Sciatic nerve (tissue), 2 donors: ENCODE measurements at places on chromosomes 1 and 21.

DNA sequence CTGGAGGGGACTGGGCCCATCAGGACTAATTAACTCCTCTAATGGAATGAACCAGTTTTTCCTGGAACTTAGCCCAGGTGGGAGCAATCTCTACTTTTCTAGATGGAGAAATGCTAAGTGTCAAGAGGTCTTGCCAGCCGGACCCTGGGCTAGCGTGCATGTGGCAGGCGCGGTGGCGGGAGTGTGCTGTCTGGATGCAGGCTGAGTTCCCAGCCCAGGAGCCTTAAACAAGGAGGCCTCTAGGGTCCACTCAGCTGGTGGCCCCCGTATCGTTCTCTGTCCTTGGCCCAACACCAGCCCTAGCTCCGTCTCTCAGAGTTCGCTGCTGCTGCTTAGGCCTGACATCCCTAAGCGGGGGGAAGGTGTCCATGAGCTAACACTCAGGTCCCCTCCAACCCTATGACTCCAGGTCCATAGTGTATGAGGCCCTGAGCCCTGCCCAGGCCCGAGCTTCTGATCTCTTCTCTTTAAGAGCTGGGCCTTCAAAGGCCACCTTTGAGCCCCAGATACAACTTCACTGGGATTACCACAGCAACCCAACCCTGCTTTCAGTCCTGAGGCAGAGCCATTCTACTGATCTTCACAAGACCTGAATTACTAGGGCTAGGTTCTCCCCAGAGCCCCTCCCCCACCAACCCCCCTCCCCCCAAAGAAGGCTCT is 3.7 kb upstream of the KCNC4 start:
- no peak for DNase-seq

DNA sequence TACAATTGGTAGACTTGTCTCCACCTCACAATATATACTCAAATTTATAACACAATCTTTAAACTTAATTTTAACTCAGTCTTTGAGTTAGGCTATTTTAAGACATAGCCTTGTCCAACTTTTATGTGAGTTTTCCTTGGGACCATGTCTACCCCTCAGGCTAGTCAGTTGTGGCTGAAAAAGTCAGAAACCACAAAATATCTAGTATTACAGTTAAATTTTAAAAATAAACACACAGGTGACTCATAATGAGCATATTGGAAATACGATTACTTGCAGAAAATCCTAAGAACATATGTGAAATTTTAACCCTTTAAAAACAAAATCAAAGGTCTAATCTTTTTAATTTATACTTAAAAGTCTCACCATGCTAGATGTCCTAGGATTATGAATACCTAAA is 4.8 kb upstream of the ASB17 start:
- no peak for DNase-seq

- DNase-seq = no peak
Observed at GRCh38 chr1:154784924-154785531, 85.1 kb downstream of the KCNN3 start.

DNA sequence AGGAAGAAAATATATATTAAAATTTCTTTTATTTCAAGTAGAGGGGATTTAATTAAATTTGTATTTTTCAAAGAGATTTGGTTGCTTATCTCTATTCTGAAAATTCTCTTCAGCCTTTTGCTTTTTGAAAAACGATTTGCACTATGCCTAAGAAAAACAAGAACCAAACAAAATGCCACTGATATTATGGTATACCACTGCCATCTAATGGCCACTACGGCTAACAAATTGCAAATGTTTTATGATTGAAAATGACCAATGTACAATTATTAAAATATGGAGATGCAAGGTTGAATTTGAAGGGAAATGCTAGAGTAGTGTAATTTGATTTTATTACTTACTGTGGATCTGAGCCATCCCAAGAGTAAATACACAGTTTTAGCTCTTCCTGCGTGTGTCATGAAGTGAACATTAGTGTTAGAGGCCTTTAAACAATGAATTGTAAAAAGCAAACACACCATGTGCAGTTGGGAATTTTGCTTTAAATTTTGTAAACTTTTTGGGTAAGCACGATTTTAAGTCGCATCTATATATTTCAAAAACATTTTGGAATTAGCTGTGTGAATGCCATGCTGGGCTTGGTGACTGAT is 137.4 kb upstream of the USP25 start:
- DNase-seq = no peak

GRCh38 chr1:175307160-175307559 is 114.6 kb upstream of the KIAA0040 start:
- no peak for DNase-seq

- DNase-seq = no peak
Observed at GRCh38 chr1:15736892-15737261, 819 bp downstream of the SLC25A34 start.

- no peak for DNase-seq
Observed at GRCh38 chr1:44108241-44108640, 10.4 kb upstream of the KLF17 start.

DNA sequence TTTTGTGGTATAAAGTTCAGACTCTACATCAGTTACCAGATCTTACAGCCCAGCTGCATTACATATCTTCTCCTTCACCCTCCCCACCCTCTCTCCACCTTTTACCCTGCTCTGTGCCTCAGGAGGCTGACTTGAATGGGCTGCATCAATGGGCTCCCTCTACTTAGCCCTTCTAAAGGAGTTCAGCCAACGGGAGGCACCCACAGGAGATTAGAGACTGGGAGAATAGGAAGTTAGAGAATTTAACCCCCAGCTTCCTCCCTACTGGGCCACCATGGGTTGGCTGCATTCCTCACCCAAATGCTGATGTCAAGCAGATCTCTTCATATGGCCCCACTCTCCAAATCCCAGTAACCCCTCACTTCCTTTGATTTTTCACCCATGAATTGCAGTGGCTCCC is 17.1 kb upstream of the DUSP23 start:
- no peak for DNase-seq

GRCh38 chr1:223076362-223076761 is 66.7 kb downstream of the TLR5 start:
- DNase-seq = no peak

DNA sequence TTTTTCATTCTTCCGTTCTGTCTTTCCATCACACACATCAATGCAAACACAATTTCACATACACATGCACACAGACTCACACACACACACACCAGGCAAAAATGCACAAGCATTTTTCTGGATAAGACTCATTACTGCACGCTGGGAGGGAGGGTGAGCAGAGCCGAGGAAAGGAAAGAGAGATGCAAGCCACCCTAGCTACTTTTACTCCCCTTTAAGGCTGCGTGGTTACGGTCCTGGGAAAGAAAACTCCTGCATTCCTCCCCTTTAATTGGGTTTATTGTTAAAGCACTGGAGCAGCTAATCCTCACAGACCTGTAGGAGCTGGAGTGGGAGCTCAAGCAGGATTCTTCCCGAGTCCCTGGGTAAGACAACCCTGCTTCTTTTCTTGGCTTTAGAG is at the start of gene CAMK1G:
TSS of gene CAMK1G (plus strand) at position 307 of the 400 bp plus-strand sequence. CDS start 11,270 bp downstream, outside the sequence.
- no peak for DNase-seq

DNA sequence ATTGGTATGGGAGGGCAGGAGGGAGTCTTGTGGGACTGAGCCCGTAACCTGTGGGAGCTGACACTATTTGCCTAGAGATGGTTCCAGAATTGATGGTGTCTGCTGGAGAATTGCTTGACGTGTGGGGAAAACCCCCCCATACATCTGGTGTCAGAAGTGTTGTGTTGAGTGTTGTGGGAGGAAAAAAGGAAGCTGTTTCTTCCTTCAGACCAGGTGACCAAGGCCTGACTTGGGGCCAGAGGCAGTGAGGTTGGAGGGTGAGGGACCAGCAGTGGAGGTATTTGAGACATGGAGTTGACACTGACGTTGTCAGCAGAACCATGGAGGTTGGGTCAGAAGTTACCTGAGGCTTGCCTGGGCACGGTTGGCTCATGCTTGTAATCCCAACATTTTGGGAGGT is 8.3 kb downstream of the SHISAL2A start:
- DNase-seq = no peak

- no peak for DNase-seq
Observed at GRCh38 chr1:204797401-204797800, 73.3 kb upstream of the NFASC start.

- no peak for DNase-seq
Observed at GRCh38 chr1:100130552-100131077, 2.1 kb downstream of the SASS6 start.

DNA sequence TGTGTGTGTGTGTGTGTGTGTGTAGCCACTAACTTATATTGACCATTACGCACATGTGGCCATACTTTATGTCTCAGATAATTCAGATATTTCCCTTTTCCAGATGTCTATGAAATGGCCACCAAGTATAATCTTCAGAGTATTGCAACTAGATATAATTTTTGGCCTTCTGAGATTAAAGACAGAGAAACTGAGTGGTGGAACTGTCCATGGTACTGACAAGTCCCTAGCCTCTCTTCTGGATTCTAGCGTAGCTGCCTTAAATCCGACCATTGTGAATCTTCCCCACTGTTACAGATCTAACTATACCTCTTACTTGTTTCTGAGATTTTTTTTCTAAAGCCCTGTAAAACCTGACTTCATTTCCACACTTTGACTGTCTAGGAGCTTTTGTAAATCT is 100.0 kb upstream of the SERTAD4 start:
- DNase-seq = no peak

- peak; percentile 27 for DNase-seq
Observed at GRCh38 chr21:41600116-41600515, 92.2 kb upstream of the TMPRSS2 start.

GRCh38 chr1:1833456-1833855 is 55.2 kb upstream of the NADK start:
- no peak for DNase-seq

DNA sequence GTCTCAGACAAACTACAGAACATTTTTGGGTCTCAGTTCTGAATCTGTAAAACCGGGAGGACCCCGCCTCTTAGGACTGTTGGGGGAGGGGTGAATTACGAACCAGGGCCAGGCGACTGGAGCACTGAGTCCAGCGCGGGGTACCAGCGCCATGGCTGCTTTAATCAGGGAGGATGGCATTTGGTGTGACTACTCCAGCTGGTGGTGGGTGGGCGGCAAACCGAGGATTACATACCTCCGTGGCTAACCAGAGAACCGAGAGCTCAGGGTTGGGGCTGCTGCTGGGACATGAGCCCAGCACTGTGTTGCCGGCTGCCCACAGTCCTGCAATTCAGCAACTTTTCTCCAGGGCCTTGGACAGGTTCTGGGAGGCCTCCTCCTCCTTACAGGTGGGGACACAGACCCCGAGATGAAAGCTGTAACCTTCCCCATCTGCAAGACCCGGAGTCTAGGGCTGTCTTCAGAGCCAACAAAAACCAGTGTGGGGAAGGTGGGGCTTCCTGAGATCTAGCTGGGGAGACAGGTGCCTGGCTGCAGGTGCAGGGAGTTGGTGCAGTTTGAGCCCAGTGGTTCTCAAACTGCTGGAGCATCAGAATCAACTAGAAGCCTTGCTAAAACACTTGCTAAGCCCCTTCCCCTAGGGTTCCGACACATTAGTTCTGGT is 273.5 kb downstream of the FOXD2 start:
- peak; percentile 59 for DNase-seq

GRCh38 chr1:100400404-100400803 is 48.1 kb downstream of the CDC14A start:
- DNase-seq = no peak

DNA sequence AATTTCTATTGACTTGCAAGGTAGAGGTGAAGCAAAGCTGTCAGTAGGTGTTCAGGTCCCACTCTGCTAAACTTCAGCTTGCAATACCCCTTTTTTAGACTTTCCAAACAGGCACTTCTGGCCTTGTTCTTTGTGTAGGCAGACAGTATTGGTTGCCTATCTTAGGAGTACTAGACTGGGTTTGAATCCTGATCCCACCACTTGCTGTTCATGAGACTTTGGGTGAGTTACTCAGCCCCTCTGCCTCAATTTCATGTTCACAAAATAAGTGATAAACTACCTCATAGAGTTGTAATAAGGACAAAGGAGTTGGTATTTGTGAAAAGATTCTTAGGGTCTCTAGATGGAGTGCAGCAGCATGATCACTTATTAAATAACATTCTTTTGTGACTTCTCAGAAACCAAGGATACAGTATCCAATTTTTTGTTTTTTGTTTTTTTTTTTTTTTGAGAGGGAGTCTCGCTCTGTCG is 5.2 kb downstream of the RCC1 start:
- no peak for DNase-seq

DNA sequence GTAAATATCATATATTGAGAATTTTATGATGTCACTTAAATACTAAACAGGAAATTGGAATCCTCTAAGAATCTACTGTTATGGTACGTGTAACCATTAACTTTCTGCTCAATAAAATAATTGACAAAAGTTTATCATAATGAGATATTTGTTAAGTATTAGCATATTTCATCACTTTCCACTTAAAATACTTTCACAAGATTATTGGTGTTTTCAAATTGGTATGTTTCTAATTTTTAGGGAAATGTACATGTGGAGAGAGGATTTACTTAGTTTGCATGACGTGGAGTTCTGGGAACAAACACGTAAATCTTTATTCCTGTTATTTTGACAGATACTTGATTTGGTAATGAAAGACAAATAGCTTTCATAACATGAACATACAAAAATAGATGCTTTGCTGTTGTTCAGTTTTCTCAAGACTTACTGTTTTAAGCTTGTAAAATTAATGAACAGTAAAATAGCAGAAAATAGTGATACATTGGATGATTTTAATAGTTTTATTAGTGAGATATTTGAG is 1.6 kb downstream of the SRSF11 start:
- no peak for DNase-seq

GRCh38 chr1:105102371-105102770 is 1352.7 kb downstream of the AMY1C start:
- no peak for DNase-seq

DNA sequence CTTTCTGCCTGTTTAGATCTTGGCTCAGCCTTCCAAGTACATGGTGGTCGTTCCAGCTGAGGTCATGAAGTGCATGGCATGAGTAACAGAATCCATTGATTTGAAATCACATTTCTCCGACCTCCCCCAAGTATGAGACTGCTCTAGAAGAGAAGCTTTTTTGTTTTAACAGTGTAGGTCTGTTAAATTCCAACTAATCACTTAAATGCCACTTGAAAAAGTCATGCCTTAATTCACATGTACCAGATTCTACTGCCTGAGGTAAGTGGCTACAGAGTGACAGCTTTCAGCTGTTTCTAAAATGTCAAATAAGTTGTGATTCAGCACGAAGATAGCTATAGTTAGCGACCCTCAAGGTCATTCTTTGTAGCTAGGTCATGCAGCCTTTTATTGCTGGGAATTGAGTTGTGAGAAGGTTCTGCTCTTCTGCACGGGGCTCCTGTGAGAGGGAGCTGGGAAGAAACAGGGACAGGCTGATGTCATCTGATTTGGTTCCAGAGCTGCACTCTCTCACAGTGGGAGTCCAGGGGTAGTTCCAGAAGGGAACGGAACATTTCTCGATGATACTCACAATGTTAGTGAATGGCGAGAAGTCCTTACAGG is 112.7 kb downstream of the VPS13D start:
- no peak for DNase-seq
